Neural progenitor cell (in vitro differentiated cells): ENCODE measurements at places on chromosomes 3 and 15. TPM values are rescaled to one million over a fixed set of nuclear protein-coding genes. Genes with fewer than 3 reads are reported as not detected.
A peak's percentile ranks its signal among the peaks of the same experiment; 100 is the strongest.

Gene SOX2
- 584 and 605 TPM in 2 replicates for total RNA-seq

- DNase-seq = no peak
- H3K4me3 ChIP-seq = no peak overlapping the region
- no peaks in the 10 kb centered on the region for H3K36me3 ChIP-seq
- H3K27ac ChIP-seq = no peak overlapping the region
- H3K4me1 ChIP-seq = no peaks in the 10 kb centered on the region
Measured at GRCh38 chr15:31158858-31159569, 57.5 kb upstream of the TRPM1 start.

DNA sequence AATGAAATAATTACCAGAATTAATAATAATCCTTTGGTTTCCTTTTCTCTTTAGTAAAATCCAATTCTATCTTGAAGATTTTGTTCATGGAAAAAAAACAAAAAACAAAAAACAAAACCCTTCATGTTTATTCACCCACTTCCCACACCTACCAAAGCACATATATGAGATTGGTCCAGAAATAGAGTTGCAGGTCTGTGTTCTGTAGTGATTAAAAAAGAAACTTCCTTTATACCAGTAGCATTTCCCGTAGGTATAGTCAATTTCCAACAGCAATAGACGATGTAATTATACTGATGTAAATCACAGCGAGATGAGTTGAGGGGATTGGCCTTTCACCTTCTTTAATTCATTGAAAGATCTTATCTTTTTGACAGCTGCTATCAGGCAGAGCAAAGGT lies 194.6 kb downstream of the SOX2 start:
- no peaks in the 10 kb centered on the region for H3K4me1 ChIP-seq
- no peak overlapping the region for H3K4me3 ChIP-seq
- no peak for DNase-seq
- H3K27ac ChIP-seq = no peak overlapping the region
- no peaks in the 10 kb centered on the region for H3K27me3 ChIP-seq

- no peak for DNase-seq
- no peak overlapping the region for H3K27ac ChIP-seq
- H3K36me3 ChIP-seq = no peaks in the 10 kb centered on the region
- H3K27me3 ChIP-seq = no peaks in the 10 kb centered on the region
- no peaks in the 10 kb centered on the region for H3K4me1 ChIP-seq
- no peak overlapping the region for H3K4me3 ChIP-seq
Measured at GRCh38 chr15:28140062-28140461, 40.9 kb upstream of the OCA2 start.

- H3K36me3 ChIP-seq = no peaks in the 10 kb centered on the region
- H3K27ac ChIP-seq = no peak overlapping the region
- peak; percentile 26 for DNase-seq
- H3K4me1 ChIP-seq = peaks cover 2% of the 10 kb centered on the region
- H3K27me3 ChIP-seq = no peaks in the 10 kb centered on the region
Measured at GRCh38 chr3:132783152-132783551, 60.9 kb upstream of the NPHP3 start.

- no peaks in the 10 kb centered on the region for H3K36me3 ChIP-seq
- H3K27ac ChIP-seq = no peak overlapping the region
- no peaks in the 10 kb centered on the region for H3K27me3 ChIP-seq
- no peak for DNase-seq
Measured at GRCh38 chr3:130288670-130289069, 56.8 kb upstream of the COL6A5 start.

DNA sequence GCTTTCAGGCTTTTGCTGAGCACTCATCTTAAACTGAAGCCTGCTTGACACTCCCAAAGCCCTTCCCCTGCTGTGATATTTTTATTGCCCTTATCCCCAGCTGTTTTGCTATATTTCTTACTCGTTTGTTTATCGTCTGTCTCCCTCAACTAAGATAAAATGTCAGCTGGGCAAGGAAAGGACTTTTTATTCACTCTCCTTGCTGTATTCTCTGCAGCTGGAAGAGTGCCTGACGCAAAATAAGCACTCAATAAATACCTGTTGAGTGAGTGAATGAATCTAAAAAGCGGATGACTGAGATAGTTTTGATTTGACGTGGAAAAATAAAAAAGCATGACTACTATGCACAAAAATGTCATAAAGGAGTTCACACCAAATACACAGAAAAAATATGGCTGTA lies 84.8 kb upstream of the POMGNT2 start:
- H3K27ac ChIP-seq = no peak overlapping the region
- H3K27me3 ChIP-seq = no peaks in the 10 kb centered on the region
- H3K36me3 ChIP-seq = no peaks in the 10 kb centered on the region
- no peak for DNase-seq
- H3K4me3 ChIP-seq = no peak overlapping the region

DNA sequence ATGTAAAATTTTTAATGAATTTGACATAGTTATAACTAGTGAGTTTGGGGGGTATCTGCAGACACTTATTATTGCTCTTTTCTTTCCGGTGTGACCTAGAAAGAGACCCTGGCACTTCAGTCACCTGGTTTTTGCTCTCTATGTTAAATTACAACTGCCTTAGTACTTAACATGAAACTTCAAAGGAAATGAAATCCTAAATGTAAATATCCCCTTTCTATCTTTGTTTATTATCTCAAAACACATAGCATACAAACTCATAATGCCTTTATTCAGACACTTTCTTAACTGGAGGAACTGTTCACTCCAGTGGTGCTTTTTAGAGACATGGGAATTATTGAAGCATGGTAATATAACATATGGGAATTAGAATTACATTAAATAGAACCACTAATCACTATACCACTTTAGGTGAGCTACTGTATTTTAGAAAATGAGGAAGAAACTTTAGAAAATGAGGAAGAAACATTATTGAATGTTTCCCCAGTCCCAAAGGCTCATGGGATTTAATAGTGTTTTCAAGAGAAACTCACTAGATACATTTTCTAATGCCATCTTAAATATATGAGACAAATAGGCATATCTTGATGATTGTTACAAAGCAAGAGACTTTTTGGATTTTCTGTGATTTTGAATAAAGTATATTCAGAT lies 119.5 kb upstream of the MLF1 start:
- no peaks in the 10 kb centered on the region for H3K27me3 ChIP-seq
- no peak for DNase-seq
- no peak overlapping the region for H3K4me3 ChIP-seq
- no peak overlapping the region for H3K27ac ChIP-seq
- no peaks in the 10 kb centered on the region for H3K4me1 ChIP-seq

- H3K27me3 ChIP-seq = no peaks in the 10 kb centered on the region
- H3K27ac ChIP-seq = no peak overlapping the region
- no peak for DNase-seq
Measured at GRCh38 chr3:136916223-136916622, 41.6 kb upstream of the IL20RB start.

DNA sequence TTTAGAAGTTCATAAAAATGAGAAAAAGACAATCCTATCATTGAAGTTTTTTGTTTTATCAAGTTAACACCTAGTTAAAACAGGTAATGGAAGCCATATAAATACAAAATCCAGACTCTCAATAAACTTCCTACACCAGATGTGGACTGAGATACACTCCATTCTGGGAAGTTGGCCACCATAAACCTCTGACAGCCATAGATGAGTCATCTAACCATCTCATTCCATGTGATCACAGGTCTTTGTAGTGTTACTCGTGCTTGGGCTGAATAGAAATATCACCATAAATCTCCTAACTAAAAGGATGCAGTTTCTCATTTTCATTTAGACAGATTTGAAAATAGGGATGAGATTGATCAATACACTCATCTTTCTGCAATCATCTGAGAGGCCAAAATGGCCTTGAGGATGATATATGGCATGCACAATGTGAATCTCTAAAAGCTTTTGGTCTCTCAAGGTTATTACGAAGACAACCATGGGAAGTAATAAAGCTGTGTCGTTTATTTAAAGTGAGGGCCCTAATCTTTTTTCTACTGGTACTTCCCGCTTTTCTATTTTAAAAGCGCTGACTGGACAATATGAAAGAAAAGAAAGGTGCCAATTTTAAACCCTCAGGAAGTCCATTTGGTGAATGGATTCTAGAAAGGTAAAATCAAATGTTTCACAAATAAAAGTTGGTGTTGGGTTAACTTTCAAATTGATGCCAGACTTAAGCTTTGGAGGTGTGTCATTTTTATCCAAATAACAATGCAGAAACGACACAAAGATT lies 155.5 kb downstream of the POLR2M start:
- H3K36me3 ChIP-seq = no peaks in the 10 kb centered on the region
- H3K27ac ChIP-seq = no peak overlapping the region
- H3K4me3 ChIP-seq = no peak overlapping the region

DNA sequence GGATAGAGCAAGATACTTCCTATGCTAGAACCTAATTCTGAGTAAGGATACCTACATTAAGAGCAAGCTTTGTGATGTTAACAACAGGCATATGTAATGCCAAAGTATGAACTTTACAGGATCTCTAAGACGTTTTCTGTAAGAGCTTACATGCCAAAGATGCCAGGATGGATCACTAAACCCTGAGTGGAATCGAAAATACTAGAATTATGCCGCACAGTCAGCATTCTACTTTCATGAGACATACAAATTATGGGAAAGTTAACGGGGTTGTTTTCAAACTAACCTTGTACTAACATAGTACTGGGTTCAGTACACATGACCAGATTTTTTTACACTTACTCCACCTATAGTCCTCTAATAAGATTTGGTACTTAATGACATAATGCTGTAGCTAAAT lies 55.1 kb downstream of the AAGAB start:
- no peak for DNase-seq
- H3K27me3 ChIP-seq = no peaks in the 10 kb centered on the region
- peaks cover 21% of the 10 kb centered on the region for H3K4me1 ChIP-seq
- no peak overlapping the region for H3K27ac ChIP-seq
- H3K4me3 ChIP-seq = no peak overlapping the region

- H3K4me1 ChIP-seq = peaks cover 9% of the 10 kb centered on the region
- H3K27me3 ChIP-seq = no peaks in the 10 kb centered on the region
- DNase-seq = no peak
- H3K27ac ChIP-seq = no peak overlapping the region
- H3K36me3 ChIP-seq = no peaks in the 10 kb centered on the region
Measured at GRCh38 chr3:194572944-194573491, 60.2 kb downstream of the TMEM44 start.

DNA sequence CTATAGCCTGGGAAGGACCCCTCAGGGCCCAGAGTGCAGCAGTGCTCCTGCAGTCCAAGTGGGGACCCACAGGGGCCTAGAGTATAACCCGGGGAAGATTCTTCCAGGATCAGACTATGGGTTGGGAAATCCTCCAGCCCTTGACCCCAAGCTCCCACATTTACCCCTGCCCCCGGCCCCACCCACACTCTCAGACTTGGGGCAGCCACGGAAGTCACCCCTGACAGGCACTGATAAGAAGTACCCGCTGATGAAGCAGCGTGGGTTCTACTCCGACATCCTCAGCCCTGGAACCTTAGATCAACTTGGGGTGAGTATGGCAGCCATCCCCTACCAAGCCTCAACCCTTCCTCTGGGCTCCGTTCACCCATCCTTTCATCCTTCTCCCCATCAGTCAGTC lies 6.3 kb downstream of the DNAH1 start:
- H3K27ac ChIP-seq = no peak overlapping the region
- no peak for DNase-seq
- no peaks in the 10 kb centered on the region for H3K36me3 ChIP-seq
- peaks cover 22% of the 10 kb centered on the region for H3K27me3 ChIP-seq
- no peak overlapping the region for H3K4me3 ChIP-seq

DNA sequence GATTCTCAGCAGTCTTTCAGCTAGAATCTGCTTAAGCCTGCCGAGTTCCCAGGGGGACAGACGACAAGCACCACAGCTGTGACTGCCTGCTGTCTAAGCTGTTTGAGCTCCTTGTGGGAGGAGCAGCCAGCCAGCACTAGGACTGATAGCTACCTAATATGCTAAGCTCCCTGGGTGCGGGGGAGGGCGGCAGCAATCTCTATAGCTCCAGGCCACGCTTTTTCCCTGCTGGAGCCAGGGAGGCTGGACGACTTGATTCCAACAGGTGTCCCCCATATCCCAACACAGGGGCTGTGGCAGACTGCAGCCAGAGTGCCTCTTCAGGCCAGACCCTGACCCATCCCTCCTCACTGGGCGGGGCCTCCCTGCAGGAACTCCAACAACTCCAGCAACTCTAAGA lies 134.1 kb upstream of the ARPP21 start:
- no peak overlapping the region for H3K4me3 ChIP-seq
- DNase-seq = peak; percentile 95
- peak overlapping the region; percentile 85 for H3K27ac ChIP-seq

DNA sequence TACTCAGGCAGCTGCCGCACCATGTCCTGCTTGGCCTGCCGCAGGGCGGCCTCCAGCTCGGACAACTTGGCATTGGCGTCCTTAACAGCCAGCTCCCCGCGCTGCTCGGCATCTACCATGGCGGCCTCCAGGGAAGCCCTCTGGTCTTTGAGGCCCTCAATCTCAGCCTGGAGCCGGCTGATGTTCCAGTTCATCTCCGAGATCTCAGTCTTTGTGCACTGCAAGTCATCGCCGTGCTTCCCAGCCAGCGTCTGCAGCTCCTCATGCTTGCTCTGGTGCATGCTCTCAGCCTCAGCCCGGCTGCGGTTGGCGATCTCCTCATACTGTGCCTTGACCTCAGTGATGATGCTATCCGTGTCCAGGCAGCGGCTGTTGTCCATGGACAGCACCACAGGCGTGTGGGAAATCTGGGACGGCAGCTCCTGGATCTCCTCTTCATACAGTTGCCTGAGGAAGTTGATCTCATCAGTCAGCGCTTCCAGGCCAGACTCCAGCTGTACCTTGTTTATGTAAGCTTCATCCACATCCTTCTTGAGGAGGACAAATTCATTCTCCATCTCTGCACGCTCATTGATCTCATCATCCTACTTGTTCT lies 15.5 kb upstream of the PSTPIP1 start:
- H3K4me1 ChIP-seq = peaks cover 17% of the 10 kb centered on the region
- DNase-seq = no peak
- no peaks in the 10 kb centered on the region for H3K27me3 ChIP-seq
- no peak overlapping the region for H3K4me3 ChIP-seq
- no peaks in the 10 kb centered on the region for H3K36me3 ChIP-seq
- H3K27ac ChIP-seq = no peak overlapping the region

Gene CTXND1
- total RNA-seq = not detected in 2 replicates

Gene CX3CR1
- 0.06 TPM in 1 of 2 replicates, not detected in the other for total RNA-seq

Gene UROC1
- total RNA-seq = not detected in 2 replicates

Gene SLC15A2
- 1.0 TPM in 2 replicates for total RNA-seq

GRCh38 chr3:42339321-42339720 lies 71.1 kb downstream of the LYZL4 start:
- no peaks in the 10 kb centered on the region for H3K27me3 ChIP-seq
- H3K4me3 ChIP-seq = no peak overlapping the region
- H3K4me1 ChIP-seq = no peaks in the 10 kb centered on the region
- H3K27ac ChIP-seq = no peak overlapping the region

DNA sequence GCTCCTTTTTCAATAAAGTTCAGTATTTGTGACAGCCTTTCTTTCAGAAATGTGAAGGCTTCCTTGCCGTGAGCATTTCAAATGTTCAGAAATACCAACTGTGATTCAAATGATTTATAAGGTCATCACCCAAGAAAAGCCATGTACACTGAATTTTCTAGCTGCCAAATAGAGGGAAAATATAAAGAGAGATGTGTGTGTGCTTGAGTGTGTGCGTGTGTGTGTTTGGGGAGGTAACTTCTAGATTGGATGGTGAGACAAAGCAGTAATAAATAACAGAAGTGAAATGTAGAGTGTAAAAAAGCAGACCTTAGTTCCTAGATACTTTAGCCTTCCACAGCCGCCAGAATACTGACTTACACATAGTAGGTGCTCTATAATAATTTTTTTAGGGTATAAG lies 577.4 kb downstream of the TBL1XR1 start:
- H3K27ac ChIP-seq = no peak overlapping the region
- H3K4me1 ChIP-seq = no peaks in the 10 kb centered on the region
- H3K4me3 ChIP-seq = no peak overlapping the region
- no peaks in the 10 kb centered on the region for H3K36me3 ChIP-seq

- H3K27me3 ChIP-seq = no peaks in the 10 kb centered on the region
- DNase-seq = peak; percentile 6
- no peaks in the 10 kb centered on the region for H3K36me3 ChIP-seq
- no peak overlapping the region for H3K27ac ChIP-seq
- H3K4me1 ChIP-seq = no peaks in the 10 kb centered on the region
Measured at GRCh38 chr3:109071350-109072142, 46.4 kb downstream of the MORC1 start.

Gene CLSTN2
- 0.15 and 0.22 TPM in 2 replicates for total RNA-seq
